Melanocyte of skin (primary cell): ENCODE measurements at places on chromosomes 2 and 18. TPM values are rescaled to one million over a fixed set of nuclear protein-coding genes. Genes with fewer than 3 reads are reported as not detected.

Gene LOXL3
- 5.2 and 10.2 TPM in 2 replicates for total RNA-seq

Gene LOXHD1
- not detected in 2 replicates for total RNA-seq

Gene RUFY4
- 0.15 TPM in 1 of 2 replicates, not detected in the other for total RNA-seq

Gene ATOH8
- total RNA-seq: 2.4 and 17.8 TPM in 2 replicates

Gene LCLAT1
- 31.0 and 41.8 TPM in 2 replicates for total RNA-seq

Gene ZNF532
- 14.1 and 25.4 TPM in 2 replicates for total RNA-seq

Gene TWIST2
- total RNA-seq: 2.1 and 3.3 TPM in 2 replicates

Gene VWA3B
- not detected in 2 replicates for total RNA-seq

Gene PIK3C3
- total RNA-seq: 42.7 and 69.8 TPM in 2 replicates

Gene NOL4
- not detected in 2 replicates for total RNA-seq

Gene MC2R
- not detected in 2 replicates for total RNA-seq
